Epithelial cell of proximal tubule (primary cell): ENCODE measurements at places on chromosomes 16 and 17.

- DNase-seq, result no peak
Measured at GRCh38 chr17:82534401-82534812, 14.9 kb downstream of the FOXK2 start.

DNA sequence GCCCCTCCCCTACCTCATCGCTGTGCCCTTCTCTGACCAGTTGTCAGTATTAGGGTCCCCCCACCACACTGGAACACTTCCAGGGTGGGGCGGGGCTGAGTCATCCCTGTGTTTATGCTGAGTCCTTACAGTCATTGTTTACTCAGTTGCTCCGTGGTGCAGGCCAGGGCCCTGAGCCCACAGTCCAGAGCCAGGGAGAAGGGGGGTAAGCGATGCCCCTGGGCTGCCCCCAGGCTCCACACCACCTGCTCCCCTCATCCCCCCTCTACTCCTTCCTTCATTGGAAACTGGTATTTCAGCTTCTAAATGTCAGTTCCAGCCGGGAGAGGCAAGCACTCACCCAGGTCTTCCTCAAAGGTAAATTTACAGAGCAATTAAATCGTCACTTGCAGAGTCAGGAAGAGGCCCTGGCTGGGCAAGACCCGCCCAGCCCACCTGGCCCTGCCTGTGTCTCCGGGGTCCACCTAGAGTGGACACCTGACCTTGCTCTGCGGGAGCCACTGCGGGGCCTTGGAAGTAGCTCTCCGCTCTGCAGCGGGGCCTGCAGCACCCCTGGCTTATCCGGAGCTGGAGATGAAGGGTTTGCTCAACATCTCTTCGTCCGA, 4.8 kb downstream of the ATP2A3 start:
- DNase-seq, result no peak

- DNase-seq, result peak; percentile 1
Measured at GRCh38 chr16:82108774-82109173, 61.2 kb downstream of the MPHOSPH6 start.

GRCh38 chr17:11353601-11354000, 112.6 kb downstream of the SHISA6 start:
- DNase-seq, result no peak

- DNase-seq, result no peak
Measured at GRCh38 chr16:86483-86952, 8.5 kb downstream of the MPG start.
